EL (cell line): ENCODE measurements at places on chromosomes 12 and 14.
A peak's percentile ranks its signal among the peaks of the same experiment; 100 is the strongest.

GRCh38 chr12:131911851-131912477 lies 17.1 kb upstream of the PUS1 start:
- DNase-seq = no peak

DNA sequence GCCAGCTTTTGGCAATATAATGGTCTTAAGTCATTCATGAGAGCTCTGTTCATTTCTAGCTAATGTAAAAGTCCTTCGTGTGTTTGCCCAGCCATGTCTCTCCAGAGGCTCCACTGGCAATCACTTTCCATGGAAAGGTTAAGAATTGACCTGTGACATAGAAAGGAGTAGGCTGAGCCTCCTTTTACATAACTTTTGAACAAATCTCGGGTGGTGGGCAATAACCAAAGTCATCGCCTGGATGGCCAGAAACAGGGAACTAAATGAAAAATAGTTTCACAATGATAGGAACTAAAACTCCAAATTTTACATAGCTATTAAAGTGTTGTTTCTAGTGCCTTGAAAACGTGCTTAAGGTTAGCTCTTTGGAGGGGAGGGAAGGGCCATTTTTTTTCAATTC lies 6.5 kb downstream of the BHLHE41 start:
- DNase-seq = no peak

GRCh38 chr12:60494244-60494643 lies 898.4 kb downstream of the SLC16A7 start:
- peak; percentile 55 for DNase-seq

DNA sequence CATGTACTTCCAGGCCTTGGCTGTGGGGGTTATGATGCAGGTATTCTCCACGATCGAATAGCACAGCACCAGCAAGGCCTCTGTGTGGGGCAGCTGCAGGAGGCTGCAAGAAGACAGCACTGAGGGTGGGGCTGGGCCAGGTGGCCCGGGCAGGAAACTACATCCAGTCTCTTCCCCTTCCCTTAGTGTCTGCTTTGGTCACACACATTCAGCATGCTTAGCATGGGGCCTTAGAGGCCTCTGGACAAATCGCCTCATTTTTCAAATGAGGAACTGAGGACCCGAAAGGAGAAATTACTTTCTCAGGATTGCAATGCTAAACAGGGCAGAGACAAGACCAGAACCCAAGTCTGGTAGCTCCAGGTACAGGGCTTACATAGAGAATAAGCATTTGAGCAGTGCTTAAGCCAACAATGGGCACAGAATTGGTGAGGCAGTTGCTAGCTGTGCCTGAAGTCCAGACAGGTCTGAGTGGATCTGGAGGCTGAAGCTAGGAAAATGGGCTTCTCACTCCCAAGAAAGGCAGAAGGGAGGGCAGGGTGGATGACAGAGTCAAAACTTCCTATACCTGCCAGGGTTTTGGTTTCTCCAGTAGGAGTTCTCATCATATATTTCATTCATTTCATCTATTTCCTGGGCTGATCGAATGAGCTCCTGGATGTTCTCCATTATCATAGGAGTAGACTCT lies 3.5 kb downstream of the ACRBP start:
- DNase-seq = no peak

DNA sequence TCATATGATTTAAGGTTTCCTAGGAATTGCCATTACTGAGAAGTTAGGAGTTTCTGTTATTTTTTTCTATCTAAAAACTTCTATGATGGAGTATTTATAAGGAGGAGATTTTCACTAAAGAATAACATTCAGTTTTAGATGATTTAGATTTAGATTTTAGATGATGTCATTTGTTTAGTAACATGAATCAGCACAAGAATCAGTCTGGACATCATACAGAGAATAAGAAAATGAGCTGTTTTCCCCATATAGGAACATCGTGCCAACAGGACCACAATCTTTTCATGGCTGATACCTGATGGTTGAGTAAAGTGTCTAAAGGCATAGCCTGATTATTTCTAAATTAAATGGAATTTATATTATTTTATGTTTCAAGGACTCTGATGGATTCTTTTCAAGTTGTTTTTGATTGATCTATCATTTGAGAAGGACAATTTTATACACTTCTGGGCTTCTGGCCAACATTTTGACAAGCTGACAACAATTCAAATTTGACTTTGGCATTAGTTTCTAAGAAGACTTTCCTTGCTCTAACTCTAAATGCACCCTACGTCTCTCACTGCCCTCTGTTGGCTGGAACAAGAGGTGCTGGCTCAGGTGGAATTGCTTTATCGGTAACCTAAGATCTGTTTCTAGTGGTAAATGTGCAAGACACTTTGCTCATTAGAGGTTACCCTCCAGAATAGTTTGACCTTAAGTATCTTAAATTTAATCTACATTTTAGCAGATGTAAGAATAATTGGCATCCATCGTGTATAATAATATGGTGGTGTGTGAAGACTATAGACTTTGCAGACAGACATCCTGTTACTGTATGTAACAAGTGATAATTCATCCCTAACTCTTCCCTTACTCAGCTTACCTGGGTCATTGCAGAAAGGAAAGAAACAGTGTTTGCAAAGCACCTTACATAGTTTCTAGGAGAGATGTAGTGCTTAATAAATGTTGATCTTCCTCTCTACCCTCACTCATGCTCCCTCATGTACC lies 42.8 kb upstream of the CPSF6 start:
- peak; percentile 1 for DNase-seq

DNA sequence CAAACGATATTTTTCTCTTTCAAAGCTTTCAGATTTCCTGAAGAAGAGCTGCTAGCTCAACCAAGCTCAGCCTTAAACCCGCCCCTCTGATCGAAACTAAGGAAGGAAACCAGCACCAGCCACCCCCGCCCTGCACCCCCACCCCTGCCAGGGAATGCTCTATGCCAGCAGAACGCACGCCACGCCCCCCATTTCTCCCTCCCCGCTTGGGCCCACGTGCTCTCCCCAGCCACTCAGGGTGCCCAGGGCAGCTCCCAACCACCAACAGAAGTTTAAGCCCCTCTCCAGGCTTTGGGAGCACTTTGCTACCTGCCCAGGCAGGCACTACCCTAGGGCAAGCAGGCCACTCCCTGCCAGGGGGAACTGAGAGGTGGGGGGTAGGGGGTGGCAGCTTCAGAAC lies 18.8 kb upstream of the KRT78 start:
- DNase-seq = no peak
